Hematopoietic multipotent progenitor cell (in vitro differentiated cells): ENCODE measurements at places on chromosomes 12 and 14.

DNA sequence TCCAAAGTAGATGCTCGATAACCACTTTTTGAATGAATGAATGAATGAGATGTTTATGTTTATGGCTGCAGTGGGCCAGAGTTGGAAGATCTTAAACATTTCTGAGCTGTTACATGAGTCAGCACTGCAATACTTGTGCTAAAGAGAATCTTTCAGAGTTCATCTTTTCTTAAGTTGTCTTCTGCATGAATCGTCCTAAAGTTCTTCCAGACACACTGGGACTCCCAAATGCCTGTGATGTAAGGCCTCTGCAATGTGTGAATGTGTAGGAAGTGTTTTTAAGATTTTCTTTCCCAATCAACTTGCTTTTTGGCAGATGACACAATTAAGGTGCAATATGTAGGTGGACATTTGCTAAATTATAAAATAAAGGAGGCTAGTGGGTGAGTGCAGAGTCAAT, 50.3 kb upstream of the TRIM9 start:
- DNase-seq, result no peak

DNA sequence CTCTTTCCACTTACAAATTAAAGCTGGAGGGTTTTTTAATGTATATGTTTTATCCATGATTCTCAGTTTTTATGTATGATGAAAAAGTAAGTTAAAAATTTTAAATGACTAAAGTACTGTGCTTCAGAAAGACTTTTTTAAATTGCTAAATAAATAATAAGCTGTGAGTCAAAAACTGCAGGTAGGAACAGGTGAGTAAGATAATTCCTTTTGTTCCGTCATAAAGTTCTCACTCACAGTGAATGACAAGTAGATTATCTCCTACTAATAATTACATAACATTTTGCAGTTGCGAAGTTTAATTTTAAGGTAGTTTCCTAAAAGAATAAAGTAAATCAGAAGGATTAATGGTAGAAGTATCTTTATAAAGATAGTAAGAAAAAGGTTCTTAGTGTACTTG, 78.0 kb downstream of the PRKCH start:
- DNase-seq, result no peak

DNA sequence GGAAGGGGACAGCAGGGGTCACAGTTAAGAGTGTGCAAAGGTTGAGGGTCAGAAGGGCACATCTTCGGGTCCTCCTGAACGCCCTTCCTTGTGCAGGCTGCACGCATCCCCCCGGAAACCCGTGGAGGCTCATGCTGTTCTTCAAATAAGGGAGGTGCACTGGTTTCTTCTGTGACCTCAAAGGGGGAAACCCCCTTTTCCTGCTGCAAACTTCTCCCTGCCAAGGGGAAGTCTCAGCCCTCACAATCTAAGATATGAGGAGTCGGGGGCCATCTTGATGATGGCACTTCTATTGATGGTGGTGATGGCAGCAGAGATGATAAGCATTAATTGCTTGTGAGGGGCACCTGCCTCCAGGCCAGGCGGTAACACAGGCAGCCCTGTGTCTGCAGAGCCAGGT, 40.0 kb downstream of the ISCA2 start:
- peak; percentile 12 for DNase-seq

DNA sequence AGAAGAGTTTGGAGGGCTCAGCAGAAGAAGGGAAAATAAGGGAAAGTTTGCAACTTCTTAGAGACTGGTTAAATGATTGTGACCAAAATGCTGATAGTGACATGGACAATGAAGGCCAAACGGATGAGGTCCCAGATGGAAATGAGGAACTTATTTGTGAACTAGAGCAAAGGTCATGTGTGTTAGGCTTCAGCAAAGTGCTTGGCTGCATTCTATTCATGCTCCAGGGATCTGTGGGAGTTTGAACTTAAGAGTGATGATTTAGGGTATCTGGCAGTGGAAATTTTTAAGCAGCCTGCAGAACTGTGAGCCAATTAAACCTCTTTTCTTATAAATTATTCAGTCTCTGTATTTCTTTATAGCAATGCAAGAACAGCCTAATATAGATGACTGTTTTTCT, 88.9 kb upstream of the ARHGAP5 start:
- no peak for DNase-seq

- DNase-seq, result no peak
Observed at GRCh38 chr14:93100570-93100969, 15.2 kb downstream of the ITPK1 start.

- no peak for DNase-seq
Observed at GRCh38 chr12:19912991-19913390, 455.3 kb upstream of the PDE3A start.

DNA sequence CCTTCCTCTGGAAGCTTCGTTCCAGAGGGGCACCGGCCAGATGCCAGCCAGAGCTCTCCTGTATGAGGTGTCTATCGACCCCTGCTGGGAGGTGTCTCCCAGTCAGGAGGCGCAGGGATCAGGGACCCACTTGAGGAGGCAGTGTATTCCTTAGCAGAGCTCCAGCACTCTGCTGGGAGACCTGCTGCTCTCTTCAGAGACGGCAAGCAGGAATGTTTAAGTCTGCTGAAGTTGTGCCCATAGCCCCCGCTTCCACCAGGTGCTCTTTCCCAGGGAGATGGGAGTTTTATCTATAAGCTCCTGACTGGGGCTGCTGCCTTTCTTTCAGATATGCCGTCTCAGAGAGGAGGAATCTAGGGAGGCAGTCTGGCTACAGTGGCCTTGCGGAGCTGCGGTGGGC, 22.2 kb upstream of the NAV3 start:
- no peak for DNase-seq

DNA sequence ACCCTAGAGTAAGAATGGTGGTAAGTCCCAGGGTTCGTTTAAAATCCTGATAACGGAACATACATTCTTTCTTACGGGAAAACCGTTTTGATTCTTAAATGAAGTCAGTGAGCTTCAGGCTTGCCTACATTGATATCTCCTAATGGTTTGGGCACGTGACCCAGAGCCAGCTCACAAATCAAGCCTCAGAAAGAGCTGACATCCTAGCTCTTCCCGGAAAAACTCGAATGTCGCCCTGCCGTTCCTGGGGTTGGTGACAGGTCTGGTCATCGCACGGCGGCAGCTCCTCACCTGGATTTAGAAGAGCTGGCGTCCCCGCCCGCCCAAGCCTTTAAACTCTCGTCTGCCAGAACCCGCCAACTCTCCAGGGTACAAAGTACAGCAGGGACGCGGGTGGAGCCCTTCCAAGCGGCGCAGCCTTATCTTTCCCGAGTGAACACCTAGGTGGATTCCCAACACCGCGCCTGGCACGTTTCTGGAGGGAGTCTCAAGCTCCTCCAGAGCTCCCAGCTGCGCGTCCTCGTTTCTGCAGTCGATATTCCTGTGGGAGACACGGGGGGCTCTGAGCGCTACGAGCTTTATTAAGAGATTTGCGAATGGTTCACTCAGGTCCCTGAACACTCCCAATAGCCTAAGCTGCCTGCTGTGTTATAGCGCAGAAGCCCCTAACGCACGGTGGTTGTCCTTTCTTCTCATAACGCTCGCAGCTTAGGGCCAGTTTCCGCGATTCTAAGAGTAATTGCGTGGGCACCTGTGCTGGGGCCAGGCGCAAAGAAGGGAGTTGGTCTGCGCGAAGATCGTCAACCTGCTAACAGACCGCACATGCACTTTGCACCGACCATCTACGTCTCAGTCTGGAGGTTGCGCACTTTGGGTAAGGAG, at the start of gene SSTR1:
TSS of gene SSTR1 (plus strand) at position 169 of the 882 bp plus-strand sequence. CDS start 1,486 bp downstream, outside the sequence.
- no peak for DNase-seq

DNA sequence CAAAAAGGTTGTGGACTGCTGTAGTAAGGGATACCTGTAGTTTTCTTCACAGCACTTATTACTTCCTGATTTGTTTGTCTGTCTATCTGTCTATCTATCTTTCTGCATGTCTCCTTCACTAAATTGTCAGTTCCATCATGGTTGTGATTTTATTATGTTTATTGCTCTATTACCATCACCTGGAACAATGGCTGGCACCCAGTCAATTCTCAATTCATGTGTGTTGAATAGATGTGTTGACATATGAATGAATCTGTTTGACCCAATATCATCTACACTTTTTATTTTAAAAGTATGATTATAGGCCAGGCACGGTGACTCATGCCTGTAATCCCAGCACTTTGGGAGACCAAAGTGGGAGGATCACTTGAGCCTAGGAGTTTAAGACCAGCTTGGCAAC, 224.4 kb downstream of the NUBPL start:
- DNase-seq, result no peak

DNA sequence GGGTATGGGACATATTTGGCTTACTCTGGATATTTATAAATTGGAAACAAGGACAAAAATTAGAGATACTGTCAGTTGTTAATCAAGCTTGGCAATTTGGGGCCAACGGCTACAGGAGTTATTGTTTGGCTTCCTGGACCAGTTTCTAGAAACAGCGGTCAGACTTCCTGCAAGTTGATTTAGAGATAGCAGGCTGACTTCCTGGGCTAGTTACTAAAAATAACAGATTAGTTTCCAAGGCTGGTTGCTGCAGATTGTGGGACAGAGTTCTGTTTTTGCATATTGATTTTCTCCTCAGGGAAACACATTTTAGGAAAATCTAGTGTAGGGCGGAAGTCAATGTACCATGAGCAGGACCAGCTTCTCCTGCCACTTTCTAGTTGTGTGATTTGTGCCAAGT, 144.0 kb upstream of the TMPO start:
- DNase-seq, result peak; percentile 42

- DNase-seq, result no peak
Observed at GRCh38 chr12:80810874-80811273, 94.2 kb downstream of the MYF5 start.

DNA sequence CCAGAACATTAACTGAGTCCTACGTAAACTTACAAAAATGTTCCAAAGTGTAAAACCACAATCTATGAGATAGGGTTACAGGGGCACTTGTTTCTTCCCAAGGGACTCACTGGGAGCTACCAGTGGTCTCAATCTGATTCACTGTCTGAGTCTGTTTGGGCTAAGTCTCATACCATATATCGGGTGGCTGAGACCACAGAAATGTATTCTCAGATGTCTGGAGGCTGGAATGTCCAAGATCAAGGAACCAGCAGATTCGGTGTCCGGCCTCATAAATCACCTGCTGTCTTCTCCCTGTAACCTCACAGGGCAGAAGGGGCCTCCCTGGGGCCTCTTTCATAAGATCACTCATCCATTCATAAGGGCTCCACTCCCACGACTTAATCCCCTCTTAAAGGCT, 616.3 kb upstream of the TMEM132C start:
- DNase-seq, result no peak

DNA sequence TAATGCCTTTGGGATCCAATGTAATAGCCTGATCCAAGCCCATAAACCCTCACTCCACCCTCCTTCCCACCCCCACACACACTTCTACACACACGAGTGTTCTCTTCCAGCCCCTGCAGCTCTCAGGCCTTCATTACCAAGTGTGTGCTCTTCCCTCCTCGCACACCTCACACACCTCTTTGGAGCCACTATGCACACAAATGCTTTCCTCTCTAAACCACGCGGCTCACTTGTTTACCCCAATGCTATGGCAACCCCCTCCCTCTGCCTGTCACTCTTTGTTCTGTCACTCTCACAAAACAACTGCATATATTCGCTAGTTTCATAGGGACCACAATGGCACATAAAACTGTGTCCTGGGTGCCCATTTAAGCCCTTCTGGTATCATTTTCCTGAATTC, 35.1 kb downstream of the PPP2R5E start:
- DNase-seq, result no peak

- DNase-seq, result no peak
Observed at GRCh38 chr12:34030591-34030990, 8.3 kb downstream of the ALG10 start.

GRCh38 chr12:92516277-92516600, 186.6 kb upstream of the PLEKHG7 start:
- no peak for DNase-seq

GRCh38 chr12:3727877-3728632, 24.9 kb downstream of the CRACR2A start:
- DNase-seq, result peak; percentile 23

DNA sequence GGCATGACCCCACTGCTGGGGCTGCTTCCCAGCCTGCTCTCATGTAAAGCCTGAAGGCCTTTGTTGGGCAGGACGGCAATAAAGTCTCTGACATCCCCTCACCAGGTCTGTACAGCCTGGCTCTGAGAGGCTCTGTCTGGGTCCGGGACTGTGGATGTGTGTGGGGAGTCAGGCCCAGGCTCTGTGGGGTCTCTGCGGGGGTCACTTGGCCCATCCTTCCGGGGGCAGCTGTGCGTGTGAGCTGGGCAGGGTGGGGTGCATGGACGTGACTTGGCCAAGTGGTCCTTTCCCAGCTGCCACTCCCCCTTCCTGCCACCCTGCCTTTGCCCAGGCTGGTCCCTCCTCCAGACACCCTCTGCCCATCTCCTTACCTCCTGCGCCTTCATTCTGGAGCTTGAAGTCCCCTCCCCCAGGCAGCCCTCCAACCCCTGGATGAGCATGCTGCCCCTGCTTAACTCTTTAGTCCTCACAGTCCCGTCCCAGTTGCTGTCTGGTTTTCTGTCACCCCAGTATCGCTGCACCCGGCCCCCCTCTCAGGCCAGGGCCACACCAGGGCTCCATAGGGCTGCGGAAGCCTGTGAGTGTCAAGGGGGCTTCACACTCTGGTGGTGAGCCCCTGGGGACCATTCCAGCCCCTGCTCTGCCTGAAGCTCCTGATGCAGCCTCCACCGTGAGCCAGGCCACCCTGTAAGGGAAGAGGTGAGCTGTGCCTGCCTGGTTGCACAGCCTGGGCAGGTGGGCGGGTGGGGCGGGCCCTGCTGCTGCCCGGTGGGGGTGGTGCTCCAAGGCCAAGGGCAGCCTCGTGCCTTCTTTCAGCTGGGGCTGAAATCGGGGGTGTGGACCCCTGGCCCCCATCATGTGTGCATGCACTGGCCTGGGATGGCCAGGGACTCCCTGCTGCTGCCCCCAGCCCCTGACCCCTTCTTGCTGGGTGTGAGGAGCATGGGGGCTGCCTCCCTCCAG, 25.5 kb upstream of the KIF26A start:
- DNase-seq, result no peak

DNA sequence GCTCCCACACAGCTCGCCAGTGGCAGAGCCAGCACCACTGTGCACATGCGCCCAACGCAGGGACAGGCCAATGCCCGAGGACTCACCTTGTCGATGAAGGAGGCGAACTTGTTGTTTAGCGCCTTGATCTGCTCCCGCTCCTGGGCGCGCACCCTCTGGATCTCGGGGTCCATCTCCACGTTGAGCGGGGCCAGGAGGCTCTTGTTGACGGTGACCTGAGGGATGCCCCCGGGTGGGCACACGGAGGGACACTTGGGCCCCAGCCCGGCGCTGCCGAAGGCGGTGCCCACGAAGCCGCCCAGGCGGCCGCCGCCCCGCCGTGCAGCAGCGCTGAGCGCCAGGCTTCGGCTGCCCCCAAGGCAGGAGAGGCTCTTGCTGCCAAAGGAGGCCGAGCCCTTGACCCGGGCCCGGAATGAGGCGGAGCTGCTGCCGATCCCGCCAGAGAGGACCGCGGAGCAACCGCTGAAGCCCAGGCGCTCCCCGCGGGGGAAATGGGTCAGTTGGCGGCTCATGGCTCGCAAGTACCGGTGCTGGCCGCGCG, at the start of gene KRT72:
TSS of gene KRT72 (minus strand) at position 523 of the 541 bp plus-strand sequence. CDS start at position 512, 11 bp downstream.
- DNase-seq, result peak; percentile 8

- DNase-seq, result peak; percentile 92
Observed at GRCh38 chr12:685388-685787, 22.1 kb upstream of the NINJ2 start.
